ENCODE measurements at places on chromosomes 3 and 15.
A peak's percentile ranks its signal among the peaks of the same experiment; 100 is the strongest.

- DNase-seq: peak; percentile 55
Observed at GRCh38 chr3:18295171-18295920, 129.8 kb downstream of the SATB1 start.

GRCh38 chr3:139835830-139836683 lies 98.9 kb upstream of the CLSTN2 start:
- no peak for DNase-seq

DNA sequence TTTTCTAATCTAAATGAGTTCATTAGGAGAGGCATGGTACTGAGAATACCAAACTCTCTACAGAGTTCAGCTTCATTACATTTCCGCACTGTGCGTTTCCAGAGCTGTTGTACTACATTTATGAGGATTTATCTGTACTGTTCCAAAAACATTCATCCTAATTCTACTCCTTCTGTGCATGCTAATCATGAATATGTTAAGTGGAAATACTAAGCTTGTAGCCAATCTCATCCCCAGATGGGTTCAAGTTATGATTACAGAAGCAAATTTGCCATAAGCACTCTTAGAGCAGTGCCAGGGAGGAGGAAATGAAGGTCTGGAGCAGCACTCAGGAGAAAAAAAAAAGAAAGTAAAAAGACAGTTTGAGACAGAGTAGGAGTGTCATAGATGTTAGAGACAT lies 544.3 kb downstream of the GBE1 start:
- DNase-seq: no peak

DNA sequence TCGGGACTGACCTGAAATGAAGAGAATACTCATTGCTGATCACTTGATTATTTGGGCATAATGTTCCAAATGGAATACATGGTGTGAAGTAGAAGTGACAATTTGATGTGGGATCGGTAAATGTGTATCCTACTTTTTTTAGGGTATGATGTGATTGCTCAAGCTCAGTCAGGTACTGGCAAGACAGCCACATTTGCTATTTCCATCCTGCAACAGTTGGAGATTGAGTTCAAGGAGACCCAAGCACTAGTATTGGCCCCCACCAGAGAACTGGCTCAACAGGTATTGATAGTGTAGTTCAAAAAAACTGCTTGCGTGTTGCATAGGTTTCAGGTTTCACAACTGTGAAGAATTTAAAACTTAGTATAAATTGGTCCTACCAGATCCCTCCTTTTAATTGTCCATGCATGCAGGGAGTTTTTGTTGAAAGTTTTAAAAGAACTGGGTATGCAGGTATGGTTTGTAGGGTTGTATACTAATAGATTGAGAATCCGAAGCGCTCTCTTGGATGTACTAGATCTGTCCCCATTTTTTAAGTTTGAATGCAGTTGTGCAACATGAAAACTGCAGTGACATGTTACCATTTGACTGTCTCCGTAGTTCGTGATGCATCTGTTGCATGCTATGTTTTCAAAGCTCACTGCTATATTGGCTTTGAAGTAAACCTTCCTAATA lies 1.6 kb downstream of the EIF4A2 start:
- DNase-seq: no peak

- no peak for DNase-seq
Observed at GRCh38 chr3:181707980-181708379, 3.7 kb upstream of the SOX2 start.

DNA sequence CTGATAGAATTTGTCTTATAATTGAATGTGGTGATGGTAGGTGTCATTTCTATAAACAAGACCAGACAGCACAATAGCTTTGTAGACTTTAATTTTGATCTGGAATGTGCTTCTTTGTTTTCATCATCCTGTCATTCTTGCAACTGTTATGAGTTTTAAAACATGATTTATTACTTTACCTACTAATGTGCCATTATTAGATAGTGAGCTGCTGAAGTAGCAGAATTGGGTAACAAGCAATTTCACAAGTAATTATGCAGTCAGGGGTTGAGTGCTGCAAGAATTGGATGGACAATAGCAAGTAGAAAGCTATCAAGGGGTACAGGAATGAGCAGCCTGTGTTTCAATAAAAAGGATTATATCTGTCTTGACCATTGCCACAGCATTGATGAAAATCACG lies 975.6 kb downstream of the ROBO1 start:
- no peak for DNase-seq

DNA sequence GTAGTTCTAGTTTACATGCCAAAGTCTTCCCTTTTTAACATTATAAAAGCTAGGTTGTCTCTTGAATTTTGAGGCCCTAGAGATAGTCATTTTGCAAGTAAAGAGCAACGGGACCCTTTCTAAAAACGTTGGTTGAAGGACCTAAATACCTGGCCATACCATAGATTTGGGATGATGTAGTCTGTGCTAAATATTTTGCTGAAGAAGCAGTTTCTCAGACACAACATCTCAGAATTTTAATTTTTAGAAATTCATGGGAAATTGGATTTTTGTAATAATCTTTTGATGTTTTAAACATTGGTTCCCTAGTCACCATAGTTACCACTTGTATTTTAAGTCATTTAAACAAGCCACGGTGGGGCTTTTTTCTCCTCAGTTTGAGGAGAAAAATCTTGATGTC lies 21.3 kb downstream of the SLC35A5 start:
- DNase-seq: no peak

GRCh38 chr3:4395448-4395847 lies 71.6 kb downstream of the SUMF1 start:
- DNase-seq: peak; percentile 7

DNA sequence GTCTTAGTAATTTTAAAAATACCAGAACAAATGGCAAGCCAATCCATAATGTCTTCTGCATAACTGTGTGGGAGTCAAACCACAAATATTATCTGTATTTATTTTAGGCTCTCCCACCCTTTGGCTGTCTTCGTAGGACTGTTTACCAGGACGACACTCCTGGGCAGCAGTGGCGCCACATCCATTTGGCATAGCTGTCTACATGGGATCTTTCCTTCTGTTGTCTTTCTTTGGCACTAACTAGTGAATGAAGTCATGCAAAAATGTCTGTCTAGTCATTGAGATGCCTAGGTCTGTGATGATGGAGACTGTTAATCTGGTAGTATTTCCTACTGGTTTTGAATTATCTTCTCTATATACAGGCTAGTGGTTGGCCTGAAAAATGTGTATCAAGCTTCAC lies 54.0 kb upstream of the CHMP2B start:
- DNase-seq: peak; percentile 30

- DNase-seq: peak; percentile 80
Observed at GRCh38 chr3:127734754-127735473, 62.2 kb downstream of the ABTB1 start.

GRCh38 chr3:105187344-105187743 lies 179.4 kb upstream of the ALCAM start:
- no peak for DNase-seq

- no peak for DNase-seq
Observed at GRCh38 chr3:197266331-197266730, 32.1 kb downstream of the DLG1 start.

GRCh38 chr3:61347981-61348380 lies 96.7 kb upstream of the FHIT start:
- DNase-seq: no peak

DNA sequence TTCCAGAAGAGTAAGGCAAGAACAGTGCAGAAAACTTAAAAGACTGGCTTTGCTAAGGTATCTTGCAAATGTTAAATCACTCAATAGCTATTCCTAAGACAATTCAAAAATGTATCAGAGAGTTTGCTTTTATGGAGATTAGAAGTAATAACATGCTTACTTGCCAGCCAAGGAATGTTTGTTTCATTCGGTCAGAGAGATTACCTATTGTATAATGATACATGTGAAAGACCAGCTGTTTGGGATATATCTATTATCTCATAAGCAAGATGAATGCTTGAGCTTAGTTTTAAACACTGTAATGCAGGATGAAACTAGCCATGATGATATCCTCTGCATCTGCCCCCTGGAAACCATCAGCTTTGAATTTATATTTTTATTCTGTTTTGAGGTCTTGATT lies 70.7 kb downstream of the MAP2K5 start:
- DNase-seq: no peak

GRCh38 chr3:194691481-194692283 lies 6.0 kb downstream of the FAM43A start:
- peak; percentile 79 for DNase-seq
